Stomach (tissue), 19 donors: ENCODE measurements at places on chromosomes 1 and 21. TPM values are rescaled to one million over a fixed set of nuclear protein-coding genes. Genes with fewer than 3 reads are reported as not detected.

Gene PTGFRN
- polyA plus RNA-seq: 9.7 TPM

GRCh38 chr1:52571783-52572182, 18.9 kb upstream of the TUT4 start:
- no peak for DNase-seq

Gene NCDN
- polyA plus RNA-seq: 5.3 TPM

- DNase-seq: no peak
Measured at GRCh38 chr1:93042187-93043056, 36.7 kb upstream of the MTF2 start.

Gene KRTAP22-1
- not detected for polyA plus RNA-seq

DNA sequence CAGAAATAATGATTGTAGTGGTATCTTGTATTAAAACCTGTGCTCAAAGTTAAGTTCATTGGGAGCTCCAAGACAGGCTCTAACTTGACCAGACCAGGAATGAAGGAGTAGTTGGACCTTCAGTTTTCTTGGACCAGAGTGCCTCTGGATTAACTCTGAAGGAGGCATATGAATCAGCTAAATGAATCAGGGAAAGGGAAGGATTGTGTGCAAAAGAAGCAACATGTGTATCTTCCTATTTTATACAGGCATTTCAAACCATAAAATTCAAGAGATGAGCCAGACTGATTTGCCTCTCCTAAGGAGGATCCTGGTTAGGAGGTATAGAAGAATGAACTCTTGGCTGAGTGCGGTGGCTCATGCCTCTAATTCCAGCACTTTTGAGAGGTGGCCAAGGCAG, 71.4 kb downstream of the CC2D1B start:
- no peak for DNase-seq

Gene S100A3
- polyA plus RNA-seq: 2.6 TPM

DNA sequence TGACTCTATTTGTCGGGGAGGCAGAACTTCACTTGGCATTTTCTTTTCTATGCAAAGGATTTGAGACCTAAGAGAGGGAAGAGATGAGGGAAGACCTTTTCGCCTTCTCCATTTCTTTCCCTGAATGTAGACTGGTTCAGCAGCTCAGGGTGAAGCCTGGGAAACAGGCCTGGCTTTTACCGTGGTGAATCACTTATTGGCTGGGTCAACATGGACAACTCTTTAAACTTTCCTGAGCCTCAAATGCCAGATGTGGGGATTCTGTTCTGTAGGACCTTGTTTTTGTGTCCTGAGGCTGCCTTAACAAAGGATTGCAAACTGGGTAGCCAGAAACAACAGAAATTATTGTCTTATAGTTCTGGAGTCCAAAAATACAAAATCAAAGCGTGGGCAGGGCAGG, 455.8 kb upstream of the VAMP3 start:
- no peak for DNase-seq

Gene ENAH
- 40.9 TPM for polyA plus RNA-seq

DNA sequence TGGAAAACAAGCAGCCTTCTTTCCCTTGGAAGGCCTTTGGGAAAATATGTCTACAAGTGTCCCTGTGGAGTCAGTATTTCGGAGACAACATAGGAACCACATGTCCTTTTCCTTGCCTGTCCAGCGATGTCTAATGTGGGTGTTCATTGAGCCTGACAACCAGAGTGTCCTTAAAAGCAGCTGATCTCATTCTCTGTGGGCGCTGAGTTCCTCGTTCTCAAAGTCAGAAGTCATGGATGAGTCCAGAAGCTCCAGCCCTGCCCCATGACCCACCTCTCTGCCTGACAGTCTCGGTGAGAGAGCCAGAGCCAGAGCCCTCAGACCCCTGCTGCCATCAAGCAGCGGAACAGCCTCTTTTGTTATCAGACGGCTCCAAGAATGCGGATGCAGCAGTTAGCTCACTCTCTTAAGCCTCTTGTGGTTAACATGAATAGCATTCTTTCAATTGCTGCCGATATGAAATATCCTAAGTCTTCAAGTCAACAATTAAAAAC, 329.2 kb downstream of the TGFB2 start:
- peak; percentile 63 for DNase-seq

Gene BMP8A
- not detected for polyA plus RNA-seq

GRCh38 chr1:37452416-37452815, 22.0 kb upstream of the ZC3H12A start:
- no peak for DNase-seq

GRCh38 chr1:182450087-182450486, at the start of gene RGSL1:
Gene RGSL1 (plus strand): TSS chr1:182450146. CDS start chr1:182450166, 20 bp downstream.
- DNase-seq: no peak

GRCh38 chr1:174465855-174466254, 18.1 kb downstream of the GPR52 start:
- no peak for DNase-seq

GRCh38 chr1:5637171-5637570, 355.1 kb downstream of the NPHP4 start:
- peak; percentile 26 for DNase-seq

- peak; percentile 89 for DNase-seq
Measured at GRCh38 chr1:178093951-178094738, at the start of gene RASAL2. Gene RASAL2 (plus strand): TSS chr1:178094104. CDS start chr1:178094493, 389 bp downstream.

Gene OR2L13
- not detected for polyA plus RNA-seq

- no peak for DNase-seq
Measured at GRCh38 chr1:111629190-111629954, 9.8 kb downstream of the RAP1A start.

- DNase-seq: peak; percentile 91
Measured at GRCh38 chr1:39398278-39399021, 93.0 kb upstream of the BMP8A start.

DNA sequence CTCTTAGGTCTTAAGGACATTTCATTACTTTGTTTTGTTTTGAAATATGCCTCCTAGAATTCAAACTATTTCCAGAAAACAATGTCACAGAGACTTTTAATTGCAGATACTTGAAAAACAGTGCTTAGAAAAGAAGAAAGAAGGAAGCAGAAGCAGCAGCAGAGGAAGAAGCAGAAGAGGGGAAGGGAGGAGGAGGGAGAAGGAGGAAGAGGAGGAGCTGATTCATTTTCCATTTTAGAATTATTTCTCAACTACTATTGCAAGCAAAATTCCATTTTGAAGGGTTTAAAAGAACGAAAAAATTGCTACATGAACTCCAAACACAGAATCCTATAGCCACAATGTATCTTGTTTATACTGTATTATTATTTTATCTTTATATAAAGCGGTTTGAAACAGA, 13.9 kb downstream of the RC3H1 start:
- no peak for DNase-seq

Gene PTPRC
- 5.3 TPM for polyA plus RNA-seq

DNA sequence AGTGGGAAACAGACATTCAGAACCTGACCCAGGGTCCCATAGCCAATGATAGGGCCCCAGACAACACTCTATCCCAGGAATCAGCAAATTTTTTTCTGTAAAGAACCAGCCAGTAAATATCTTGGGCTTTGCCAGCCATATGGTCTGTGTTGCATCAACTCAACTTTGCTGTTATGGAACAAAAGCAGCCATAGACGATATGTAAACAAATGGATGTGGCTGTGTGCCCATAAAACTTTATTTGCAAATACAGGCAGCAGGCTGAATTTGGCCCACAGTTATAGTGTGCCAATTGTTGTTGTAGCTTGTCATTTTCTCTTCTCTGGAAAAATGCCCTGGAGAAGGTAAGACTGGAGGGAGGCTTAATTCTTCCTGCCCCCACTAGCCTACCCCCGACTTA, 431.1 kb upstream of the VAMP3 start:
- no peak for DNase-seq

Gene ETNK2
- polyA plus RNA-seq: 3.8 TPM

Gene CACNA1S
- polyA plus RNA-seq: not detected

GRCh38 chr1:205791568-205792180, 16.4 kb upstream of the RAB29 start:
- peak; percentile 72 for DNase-seq

DNA sequence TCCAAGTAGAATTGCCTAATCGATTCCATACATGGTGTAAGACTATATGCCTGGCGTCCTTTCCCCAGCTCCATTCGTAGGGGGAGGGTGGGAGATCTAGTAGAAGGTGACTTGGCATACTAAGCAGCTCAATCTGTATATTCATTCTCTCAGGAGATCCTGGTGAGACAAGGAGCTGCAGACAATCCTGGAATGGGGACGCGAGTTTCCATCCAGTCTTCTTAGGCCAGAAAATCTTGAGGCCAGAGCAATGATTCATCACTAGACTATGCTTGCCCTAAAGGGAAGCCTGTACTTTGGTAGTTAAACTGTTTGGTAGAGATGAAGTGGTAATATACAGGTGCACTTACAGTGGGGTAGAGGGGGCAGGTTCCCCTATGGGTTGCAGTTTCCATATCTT, 468.7 kb downstream of the ADGRL2 start:
- DNase-seq: no peak

GRCh38 chr1:228105996-228106799, 2.9 kb downstream of the MRPL55 start:
- no peak for DNase-seq

DNA sequence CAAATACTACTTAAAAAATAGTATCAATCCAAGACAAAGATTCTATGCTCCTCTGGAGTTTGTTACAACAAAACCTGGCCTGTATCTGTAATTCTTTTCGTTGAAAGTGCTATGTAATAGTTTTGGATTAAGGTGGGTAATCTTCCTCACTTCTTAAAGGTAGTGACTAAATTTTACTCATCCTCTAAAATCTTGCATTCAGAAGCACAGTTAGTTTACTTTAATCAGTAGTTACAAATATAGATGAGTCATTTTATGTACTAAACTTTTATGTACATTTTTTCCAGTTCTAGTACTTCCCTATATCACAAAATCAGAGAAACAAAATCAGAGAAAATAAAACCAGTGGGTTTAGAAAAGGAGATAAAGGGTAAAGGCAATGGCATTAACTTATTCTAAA, 51.3 kb downstream of the ZNHIT6 start:
- DNase-seq: no peak

DNA sequence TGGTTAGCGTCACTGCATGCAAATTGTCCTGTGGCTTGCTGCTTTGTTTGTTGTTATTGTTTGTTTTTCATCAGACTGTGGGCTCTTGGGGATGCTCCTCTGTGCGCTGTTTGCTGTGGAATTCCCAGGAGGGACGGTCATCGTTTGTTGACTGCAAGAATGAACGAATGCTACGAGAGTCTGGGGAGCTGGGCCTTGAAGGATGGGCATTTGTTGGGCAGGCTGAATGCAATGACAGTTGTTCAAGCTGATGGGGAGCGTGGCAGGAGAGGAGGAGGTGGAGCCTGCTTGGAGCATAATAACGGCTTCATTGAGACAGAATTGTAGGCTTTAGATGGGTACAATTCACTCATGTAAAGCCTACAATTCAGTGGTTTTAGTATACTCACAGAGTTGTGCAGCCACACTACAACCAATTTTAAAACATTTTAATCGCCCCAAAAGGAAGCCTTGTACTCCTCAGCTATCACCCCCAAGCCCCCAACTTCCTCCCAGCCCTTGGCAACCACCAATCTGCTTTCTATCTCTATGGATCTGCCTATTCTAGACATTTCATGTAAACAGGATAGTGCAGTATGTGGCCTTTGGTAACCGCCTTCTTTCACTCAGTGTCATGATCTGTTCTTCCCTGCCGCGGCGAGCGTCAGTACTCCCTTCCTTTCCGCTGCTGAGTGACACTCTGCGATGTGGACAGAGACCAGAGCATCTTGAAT, 190.2 kb downstream of the CAMTA1 start:
- DNase-seq: no peak

GRCh38 chr1:244917073-244917670, 52.8 kb upstream of the HNRNPU start:
- DNase-seq: no peak

GRCh38 chr1:43285269-43285990, at the start of gene C1orf210:
Gene C1orf210 (minus strand): TSS chr1:43285581. CDS start chr1:43283270, 2,311 bp downstream.
- peak; percentile 96 for DNase-seq

Gene OR2L5
- not detected for polyA plus RNA-seq

Gene SDCCAG8
- 16.3 TPM for polyA plus RNA-seq

GRCh38 chr21:37562920-37563640, 196.5 kb downstream of the DYRK1A start:
- no peak for DNase-seq

- no peak for DNase-seq
Measured at GRCh38 chr1:205076245-205076761, 8.0 kb downstream of the TMEM81 start.

Gene UBL4B
- not detected for polyA plus RNA-seq

Gene OLFML3
- polyA plus RNA-seq: 19.9 TPM

DNA sequence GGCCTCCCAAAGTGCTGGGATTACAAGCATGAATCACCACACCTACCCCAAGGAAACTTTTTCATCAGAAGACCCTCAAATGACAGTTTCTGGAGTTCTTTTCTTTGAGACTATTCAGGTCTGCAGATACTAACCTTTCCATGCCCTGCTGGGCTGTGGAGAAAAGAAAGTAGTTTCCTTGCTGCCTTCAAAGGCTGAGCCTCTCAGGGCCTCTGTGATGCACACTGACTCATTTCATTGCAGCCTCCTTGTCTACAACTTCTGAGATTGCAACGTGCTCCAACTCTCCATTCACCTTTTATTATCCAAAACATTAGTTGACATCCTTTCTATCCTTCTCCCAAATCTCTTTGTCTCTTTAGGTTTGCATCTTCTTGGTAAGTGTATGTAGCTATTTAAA, 8.8 kb upstream of the SAMSN1 start:
- no peak for DNase-seq

GRCh38 chr1:163410073-163410999, 88.6 kb downstream of the NUF2 start:
- DNase-seq: peak; percentile 82

Gene LYPD8
- polyA plus RNA-seq: not detected

Gene TCHH
- not detected for polyA plus RNA-seq

Gene AIRE
- polyA plus RNA-seq: not detected

Gene MMP23B
- 12.7 TPM for polyA plus RNA-seq

GRCh38 chr1:36831186-36831810, 203.0 kb downstream of the GRIK3 start:
- DNase-seq: peak; percentile 9

Gene CD2
- 1.7 TPM for polyA plus RNA-seq

DNA sequence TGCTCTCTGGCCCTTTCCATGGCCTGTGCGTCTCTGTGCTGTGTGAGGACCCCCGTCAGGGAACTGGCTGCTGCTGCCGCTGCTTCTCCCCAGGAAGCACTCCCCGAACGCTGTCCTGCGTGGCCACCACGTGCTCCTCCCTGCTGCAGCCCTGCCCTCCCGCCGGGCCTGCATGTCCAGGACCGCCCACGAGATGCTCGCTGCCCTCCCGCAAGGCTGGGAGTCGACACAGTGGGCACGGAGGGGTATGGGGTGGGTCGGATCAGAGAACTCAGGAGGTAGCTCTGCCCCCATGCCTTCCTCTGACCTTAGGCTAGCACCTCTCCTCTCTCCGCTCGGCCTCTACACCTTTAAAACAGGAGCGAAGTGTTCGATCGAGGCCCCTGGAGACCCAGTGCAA, 171.9 kb upstream of the AJAP1 start:
- DNase-seq: no peak

DNA sequence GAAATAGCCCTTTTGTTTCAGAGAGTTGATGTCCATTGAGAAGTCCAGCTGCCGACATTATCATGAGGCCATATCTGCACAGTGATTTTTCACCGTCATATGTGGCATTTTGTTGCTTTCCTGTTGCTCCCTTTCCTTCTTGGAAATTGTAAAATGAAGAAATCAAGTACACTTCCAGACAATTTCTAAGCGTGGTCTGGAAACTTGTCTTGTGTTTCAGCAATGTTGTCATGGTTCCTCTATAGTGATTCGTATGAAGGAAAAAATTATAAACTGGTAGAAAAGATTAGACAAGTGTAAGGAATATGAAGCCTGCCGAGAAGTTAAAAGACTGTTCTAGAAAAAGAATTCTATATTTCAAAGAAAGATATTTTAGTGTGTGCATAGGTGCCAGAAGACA, 17.7 kb downstream of the NTNG1 start:
- no peak for DNase-seq

Gene RASSF5
- polyA plus RNA-seq: 9.2 TPM
